Peyer's patch (tissue), 4 donors: ENCODE measurements at places on chromosomes 5 and 9. TPM values are rescaled to one million over a fixed set of nuclear protein-coding genes. Genes with fewer than 3 reads are reported as not detected.

GRCh38 chr5:7876867-7877266 is 7.9 kb downstream of the MTRR start:
- H3K36me3 ChIP-seq: no peaks in the 10 kb centered on the region
- H3K27me3 ChIP-seq: no peaks in the 10 kb centered on the region
- no peak overlapping the region for H3K27ac ChIP-seq
- no peaks in the 10 kb centered on the region for H3K4me1 ChIP-seq

- H3K27me3 ChIP-seq: no peaks in the 10 kb centered on the region
- H3K36me3 ChIP-seq: no peaks in the 10 kb centered on the region
- no peak for DNase-seq
- H3K4me1 ChIP-seq: no peaks in the 10 kb centered on the region
- H3K4me3 ChIP-seq: peak overlapping the region; percentile 83
- H3K27ac ChIP-seq: peak overlapping the region; percentile 98
These were observed 1.4 kb upstream of the PJA2 start for GRCh38 chr5:109411149-109411514.

- no peaks in the 10 kb centered on the region for H3K36me3 ChIP-seq
- no peaks in the 10 kb centered on the region for H3K27me3 ChIP-seq
- no peak overlapping the region for H3K4me3 ChIP-seq
- no peaks in the 10 kb centered on the region for H3K4me1 ChIP-seq
- no peak for DNase-seq
These were observed 124.6 kb downstream of the ATP10B start for GRCh38 chr5:160727296-160727997.

DCP2 gene
- 41.3 TPM for total RNA-seq

PTGES gene
- total RNA-seq: 1.8 TPM

DNA sequence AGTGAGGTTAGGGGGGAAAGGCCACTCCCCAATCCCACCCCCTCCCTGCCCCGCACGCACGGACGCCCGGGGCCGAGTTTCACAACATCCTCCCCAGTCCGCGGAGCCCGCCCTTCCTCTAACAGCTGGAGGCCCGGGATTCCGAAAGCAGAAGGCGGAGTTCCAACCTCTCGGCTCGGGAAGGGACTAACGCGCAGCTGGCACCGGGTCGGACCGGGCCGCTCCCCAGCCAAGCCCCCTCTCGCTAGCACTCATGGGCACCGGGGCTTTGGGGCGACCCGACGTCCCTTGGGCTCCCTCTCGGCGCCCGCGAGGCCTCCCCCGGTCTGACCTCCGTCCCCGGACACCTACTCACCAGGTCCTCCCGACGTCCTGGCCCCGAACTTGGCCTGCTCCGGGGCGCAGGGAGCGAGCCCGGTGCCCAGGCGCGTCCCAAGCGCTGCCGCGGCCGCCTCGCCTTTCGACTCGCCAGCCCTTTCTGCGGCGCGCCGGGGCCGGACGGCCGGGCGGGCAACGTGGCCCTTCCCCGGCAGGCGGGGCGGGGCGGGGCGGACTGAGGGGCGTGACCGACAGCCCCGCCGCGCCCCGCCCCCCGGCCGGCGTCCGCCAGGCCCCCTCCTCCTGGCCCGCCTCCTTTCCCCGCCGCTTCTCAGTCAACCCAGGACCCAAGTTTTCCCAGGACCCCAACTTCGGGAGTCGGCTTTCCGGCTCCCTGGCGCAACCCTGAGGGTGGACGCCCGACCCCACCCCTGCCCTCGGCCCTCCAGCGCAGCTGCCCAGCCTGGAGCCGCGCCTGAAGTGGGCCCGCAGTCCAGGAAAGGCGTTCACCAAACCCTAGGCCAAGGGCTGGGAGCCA is at the start of gene MGAT1:
Gene MGAT1 (minus strand): TSS at position 482 of the 856 bp plus-strand sequence. CDS start 9,835 bp downstream, outside the sequence.
- no peaks in the 10 kb centered on the region for H3K36me3 ChIP-seq
- peak within 1 kb of the TSS; percentile 96 for H3K27ac ChIP-seq
- DNase-seq: peak; percentile 88
- H3K27me3 ChIP-seq: no peaks in the 10 kb centered on the region

DNA sequence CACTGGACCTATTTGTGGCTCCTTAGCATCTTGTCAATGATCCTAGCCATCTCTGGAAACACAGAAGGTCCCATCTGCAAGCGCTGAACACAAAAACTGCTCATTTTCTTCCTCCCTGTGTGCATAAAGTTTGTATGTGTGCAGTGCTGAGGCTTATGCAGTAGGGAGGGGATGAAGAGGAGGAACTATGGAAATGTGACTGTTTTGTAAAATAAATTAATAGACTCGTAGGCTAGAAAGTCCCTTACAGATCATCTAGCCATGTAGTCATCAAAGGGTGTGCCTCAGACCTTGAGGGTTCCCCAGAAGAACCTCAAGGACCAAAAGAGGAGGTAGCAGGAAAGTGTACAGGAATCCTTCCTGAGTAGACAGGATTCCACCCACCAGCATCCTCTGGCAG is 34.3 kb upstream of the ADRA1B start:
- no peak for DNase-seq
- no peaks in the 10 kb centered on the region for H3K4me1 ChIP-seq
- H3K27ac ChIP-seq: no peak overlapping the region
- H3K36me3 ChIP-seq: no peaks in the 10 kb centered on the region
- H3K4me3 ChIP-seq: no peak overlapping the region

UGT3A1 gene
- not detected for total RNA-seq
